ENCODE measurements at places on chromosomes 2 and 18.
A peak's percentile ranks its signal among the peaks of the same experiment; 100 is the strongest.

- peaks cover 2% of the 10 kb centered on the region for H3K4me1 ChIP-seq
- H3K27ac ChIP-seq: no peak overlapping the region
- H3K4me3 ChIP-seq: no peak overlapping the region
- no peak for DNase-seq
- no peaks in the 10 kb centered on the region for H3K27me3 ChIP-seq
- peaks cover 3% of the 10 kb centered on the region for H3K36me3 ChIP-seq
These were observed 79.6 kb downstream of the USP40 start for GRCh38 chr2:233486778-233487552.

DNA sequence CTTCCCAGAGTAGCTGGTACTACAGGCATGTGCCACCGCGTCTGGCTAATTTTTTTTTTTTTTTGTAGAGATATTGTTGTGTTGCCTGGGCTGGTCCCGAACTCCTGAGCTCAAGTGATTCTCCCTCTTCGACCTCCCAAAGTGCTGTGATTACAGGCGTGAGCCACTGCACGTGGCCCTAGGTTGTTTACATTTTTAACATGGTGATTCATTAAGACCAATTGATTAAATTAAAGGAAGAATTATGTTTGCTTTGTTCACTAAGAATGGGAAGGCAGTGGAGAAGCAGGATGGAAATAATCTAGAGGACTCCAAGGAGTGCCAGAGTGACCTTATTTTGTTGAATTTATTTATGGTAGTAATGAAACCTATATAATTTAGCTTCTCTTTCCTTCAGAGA lies 7.5 kb downstream of the LCLAT1 start:
- peaks cover 49% of the 10 kb centered on the region for H3K4me1 ChIP-seq
- H3K27me3 ChIP-seq: no peaks in the 10 kb centered on the region
- H3K36me3 ChIP-seq: peaks cover 3% of the 10 kb centered on the region
- H3K27ac ChIP-seq: peak overlapping the region; percentile 60
- no peak for DNase-seq
- H3K4me3 ChIP-seq: no peak overlapping the region

GRCh38 chr2:233140077-233140585 lies 80.0 kb downstream of the INPP5D start:
- peak overlapping the region; percentile 60 for H3K27ac ChIP-seq
- H3K4me3 ChIP-seq: no peak overlapping the region
- H3K4me1 ChIP-seq: peaks cover 40% of the 10 kb centered on the region
- no peaks in the 10 kb centered on the region for H3K27me3 ChIP-seq
- H3K36me3 ChIP-seq: peaks cover 16% of the 10 kb centered on the region

GRCh38 chr2:230925879-230926765 lies 1.1 kb upstream of the GPR55 start:
- DNase-seq: no peak
- peaks cover 6% of the 10 kb centered on the region for H3K27me3 ChIP-seq
- H3K36me3 ChIP-seq: peaks cover 2% of the 10 kb centered on the region

- no peaks in the 10 kb centered on the region for H3K27me3 ChIP-seq
- no peak for DNase-seq
- H3K27ac ChIP-seq: no peak overlapping the region
- no peak overlapping the region for H3K4me3 ChIP-seq
- H3K36me3 ChIP-seq: peaks cover 2% of the 10 kb centered on the region
These were observed 250.3 kb upstream of the FOSL2 start for GRCh38 chr2:28142386-28142785.

GRCh38 chr2:88574445-88574844 lies 52.8 kb downstream of the EIF2AK3 start:
- H3K27me3 ChIP-seq: no peaks in the 10 kb centered on the region
- no peak for DNase-seq
- H3K27ac ChIP-seq: peak overlapping the region; percentile 41
- H3K4me1 ChIP-seq: peaks cover 6% of the 10 kb centered on the region
- no peak overlapping the region for H3K4me3 ChIP-seq
- peaks cover 10% of the 10 kb centered on the region for H3K36me3 ChIP-seq

DNA sequence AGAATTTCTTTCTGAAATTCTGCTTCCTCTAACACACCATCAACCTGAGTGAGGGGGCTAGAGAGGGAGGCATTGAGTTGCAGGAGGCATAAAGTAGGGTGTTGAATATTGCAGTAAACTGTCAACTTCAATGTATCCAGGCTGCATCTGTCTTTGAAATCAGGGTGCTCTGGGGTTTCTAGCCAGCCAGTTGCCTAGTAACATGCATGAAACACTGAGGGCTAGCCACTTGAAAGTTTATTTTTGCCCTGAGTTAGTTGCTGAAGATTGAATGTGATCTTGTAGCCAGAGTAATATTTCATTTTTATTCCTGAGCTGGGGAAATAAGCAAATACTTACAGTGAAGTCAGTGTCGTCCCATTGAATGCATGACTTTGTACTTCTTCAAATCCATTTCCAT lies 41.9 kb downstream of the LHCGR start:
- H3K4me1 ChIP-seq: no peaks in the 10 kb centered on the region
- no peaks in the 10 kb centered on the region for H3K36me3 ChIP-seq
- H3K4me3 ChIP-seq: no peak overlapping the region
- DNase-seq: no peak
- peaks cover 13% of the 10 kb centered on the region for H3K27me3 ChIP-seq
- H3K27ac ChIP-seq: no peak overlapping the region

DNA sequence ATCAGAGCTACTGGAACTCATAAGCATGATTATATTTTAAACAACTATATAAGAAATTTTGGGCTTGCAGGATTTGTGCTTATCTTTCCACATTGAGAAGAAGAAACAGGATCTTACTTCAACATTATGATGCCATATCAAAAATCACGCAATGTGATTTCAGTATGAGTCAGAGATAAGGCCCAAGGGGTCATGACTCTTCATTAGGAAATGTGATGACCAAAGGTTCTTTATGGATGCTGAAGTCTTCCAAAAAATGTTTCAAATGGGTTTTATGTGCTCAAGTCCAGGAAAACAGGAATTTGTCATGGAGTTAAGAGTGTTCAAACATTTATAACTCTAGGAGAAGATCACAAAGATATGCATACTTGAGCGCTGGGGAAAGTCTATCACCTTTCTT lies 7.8 kb upstream of the SERPINB2 start:
- no peak for DNase-seq
- H3K27me3 ChIP-seq: peaks cover 21% of the 10 kb centered on the region
- no peaks in the 10 kb centered on the region for H3K36me3 ChIP-seq
- H3K4me3 ChIP-seq: no peak overlapping the region
- no peak overlapping the region for H3K27ac ChIP-seq
- no peaks in the 10 kb centered on the region for H3K4me1 ChIP-seq

DNA sequence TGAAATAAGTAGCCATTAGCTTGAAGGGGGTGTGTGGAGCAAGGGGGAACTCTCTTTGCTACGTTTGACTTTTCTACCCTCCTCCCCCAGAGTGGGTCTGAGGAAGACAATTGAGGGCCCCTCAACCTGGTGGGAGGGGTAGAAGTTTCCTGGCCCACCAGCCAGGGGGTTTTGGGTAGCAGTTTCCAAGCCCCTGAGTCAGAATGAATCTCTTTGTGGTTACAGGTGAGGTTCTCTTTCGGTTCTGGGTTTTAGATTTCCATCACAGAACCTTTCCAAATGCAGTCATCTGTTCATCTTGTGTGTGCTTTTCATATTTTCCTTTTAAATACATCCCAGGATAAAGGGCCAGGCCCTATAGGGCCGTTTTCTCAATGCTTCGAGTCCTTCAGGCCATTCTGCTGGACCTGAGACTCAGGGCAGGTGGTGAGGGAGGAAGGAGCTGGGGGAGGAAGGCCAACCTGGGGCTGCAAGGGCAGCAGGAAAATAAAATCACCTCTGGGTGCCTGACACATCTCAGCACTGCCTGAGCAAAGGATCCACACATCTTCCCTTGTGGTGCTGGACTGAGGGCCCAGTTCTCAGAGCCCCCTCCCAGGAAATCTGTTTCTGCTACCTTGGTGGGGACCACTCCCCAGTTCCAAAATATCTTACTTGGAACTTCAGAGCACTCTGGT lies 4.7 kb downstream of the LBH start:
- no peaks in the 10 kb centered on the region for H3K27me3 ChIP-seq
- peaks cover 18% of the 10 kb centered on the region for H3K36me3 ChIP-seq
- H3K4me1 ChIP-seq: peaks cover 58% of the 10 kb centered on the region
- H3K27ac ChIP-seq: peak overlapping the region; percentile 91

DNA sequence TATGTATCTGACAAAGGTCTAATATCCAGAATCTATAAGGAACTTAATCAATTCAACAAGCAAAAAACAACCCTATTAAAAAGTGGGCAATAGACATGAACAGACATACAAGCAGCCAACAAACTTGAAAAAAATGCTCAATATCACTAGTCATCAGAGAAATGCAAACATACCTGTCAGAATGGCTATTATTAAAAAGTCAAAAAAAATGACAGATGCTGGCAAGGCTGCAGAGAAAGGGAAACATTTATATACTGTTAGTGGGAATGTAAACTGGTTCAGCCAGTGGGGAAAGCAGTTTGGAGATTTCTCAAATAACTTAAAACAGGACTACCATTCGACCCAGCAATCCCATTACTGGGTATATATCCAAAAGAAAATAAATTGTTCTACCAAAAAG lies 21.6 kb downstream of the SESTD1 start:
- no peak for DNase-seq
- no peak overlapping the region for H3K27ac ChIP-seq
- H3K36me3 ChIP-seq: no peaks in the 10 kb centered on the region
- H3K27me3 ChIP-seq: no peaks in the 10 kb centered on the region
- no peak overlapping the region for H3K4me3 ChIP-seq

GRCh38 chr18:5104246-5104645 lies 92.8 kb downstream of the AKAIN1 start:
- H3K27ac ChIP-seq: no peak overlapping the region
- no peaks in the 10 kb centered on the region for H3K36me3 ChIP-seq
- peaks cover 26% of the 10 kb centered on the region for H3K27me3 ChIP-seq
- H3K4me3 ChIP-seq: no peak overlapping the region
- peaks cover 9% of the 10 kb centered on the region for H3K4me1 ChIP-seq

Data from T-helper 17 cell (primary cell).